Activated CD4-positive, alpha-beta memory T cell treated with anti-CD3 and anti-CD28 coated beads for 36 hours (primary cell): ENCODE measurements at places on chromosomes 11 and 22. TPM values are rescaled to one million over a fixed set of nuclear protein-coding genes. Genes with fewer than 3 reads are reported as not detected.

Gene E2F8
- 16.5 TPM for total RNA-seq

Gene CD3E
- 476 TPM for total RNA-seq

Gene CCDC81
- 0.83 TPM for total RNA-seq

Gene LYVE1
- total RNA-seq = not detected

Gene ALX4
- not detected for total RNA-seq

Gene BATF2
- not detected for total RNA-seq
